ENCODE measurements at places on chromosomes 7 and 10.

DNA sequence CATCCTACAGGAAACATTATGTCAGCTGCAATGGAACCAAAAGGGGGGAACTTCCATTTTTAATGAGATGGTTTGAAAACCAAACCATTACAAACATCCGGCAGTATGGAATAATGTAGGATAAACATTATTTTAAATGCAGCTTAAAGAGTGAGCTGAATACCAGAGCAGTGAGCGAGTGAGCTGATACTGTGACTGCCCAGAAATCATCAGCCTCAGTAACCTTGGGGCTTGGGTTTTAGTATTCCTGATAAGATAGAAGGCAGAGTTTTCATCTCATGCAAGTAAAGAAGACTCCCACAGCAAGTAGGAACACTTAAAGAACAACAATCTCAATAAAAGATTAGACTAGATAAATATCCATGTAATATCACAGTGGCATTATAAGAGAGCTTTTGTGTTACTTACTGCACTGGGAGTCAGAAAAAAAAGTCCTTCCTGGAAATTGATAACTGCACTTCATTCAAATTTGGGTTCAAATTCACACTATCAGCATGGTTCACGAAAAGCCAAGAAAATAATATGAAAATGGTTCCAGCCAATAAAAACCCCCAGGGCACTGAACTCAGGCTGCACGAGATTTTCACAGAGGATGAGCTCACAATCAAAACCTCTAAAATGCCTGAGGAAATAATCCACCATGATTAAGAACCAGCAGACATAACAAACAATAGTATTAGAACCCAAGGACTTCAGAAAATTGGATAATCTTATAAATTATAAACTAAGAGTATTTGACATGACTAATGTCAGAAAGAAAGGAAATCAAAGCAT is 115.7 kb downstream of the MTPAP start:
- DNase-seq, result no peak

- no peak for DNase-seq
Measured at GRCh38 chr10:114577133-114577532, 80.9 kb downstream of the ABLIM1 start.

GRCh38 chr10:1003884-1004670 is 15.8 kb downstream of the GTPBP4 start:
- DNase-seq, result no peak

DNA sequence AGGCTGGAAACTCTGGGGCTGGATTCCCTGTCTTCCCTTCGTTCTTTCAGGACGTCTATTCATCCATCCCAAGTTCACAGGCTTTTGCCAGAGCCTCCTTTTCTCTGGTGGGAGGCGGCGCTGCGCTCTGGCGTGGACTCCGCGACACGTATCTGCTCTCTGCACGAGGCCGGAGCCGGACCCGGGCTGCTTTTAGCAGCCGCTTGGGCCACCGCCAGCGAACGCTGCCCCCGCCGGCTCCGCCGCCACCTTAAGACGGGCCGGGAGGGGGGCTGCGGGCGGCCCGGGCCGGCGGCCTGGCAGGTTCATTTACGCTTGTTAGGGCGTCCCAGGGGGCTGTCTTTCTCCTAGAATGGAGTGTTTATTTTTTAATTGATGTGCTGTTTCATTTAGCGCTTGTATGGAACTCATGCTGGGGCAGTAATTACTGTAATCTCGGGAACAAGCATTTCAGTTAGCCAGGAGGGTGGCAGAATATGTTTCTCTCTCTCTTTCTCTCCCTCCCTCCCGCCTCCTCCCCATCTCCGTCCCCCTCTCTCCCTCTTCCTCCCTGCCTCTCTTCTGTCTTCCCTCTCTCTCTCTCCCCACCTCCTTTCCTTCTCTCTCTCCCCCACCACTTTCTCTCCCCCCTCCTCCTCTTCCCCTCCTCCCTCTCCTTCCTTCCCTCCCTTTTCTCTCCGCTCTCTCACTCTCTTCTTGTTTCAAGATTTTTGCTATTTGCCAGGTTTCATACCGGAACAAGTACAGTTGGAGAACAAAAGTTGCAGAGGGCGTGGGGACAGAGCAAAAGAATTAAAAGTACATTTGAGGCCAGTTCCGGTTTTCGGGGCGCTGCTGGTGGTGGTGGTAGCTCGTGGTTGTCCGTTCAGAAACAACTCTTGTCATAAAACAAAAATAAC is 1.3 kb upstream of the FZD8 start:
- DNase-seq, result no peak

DNA sequence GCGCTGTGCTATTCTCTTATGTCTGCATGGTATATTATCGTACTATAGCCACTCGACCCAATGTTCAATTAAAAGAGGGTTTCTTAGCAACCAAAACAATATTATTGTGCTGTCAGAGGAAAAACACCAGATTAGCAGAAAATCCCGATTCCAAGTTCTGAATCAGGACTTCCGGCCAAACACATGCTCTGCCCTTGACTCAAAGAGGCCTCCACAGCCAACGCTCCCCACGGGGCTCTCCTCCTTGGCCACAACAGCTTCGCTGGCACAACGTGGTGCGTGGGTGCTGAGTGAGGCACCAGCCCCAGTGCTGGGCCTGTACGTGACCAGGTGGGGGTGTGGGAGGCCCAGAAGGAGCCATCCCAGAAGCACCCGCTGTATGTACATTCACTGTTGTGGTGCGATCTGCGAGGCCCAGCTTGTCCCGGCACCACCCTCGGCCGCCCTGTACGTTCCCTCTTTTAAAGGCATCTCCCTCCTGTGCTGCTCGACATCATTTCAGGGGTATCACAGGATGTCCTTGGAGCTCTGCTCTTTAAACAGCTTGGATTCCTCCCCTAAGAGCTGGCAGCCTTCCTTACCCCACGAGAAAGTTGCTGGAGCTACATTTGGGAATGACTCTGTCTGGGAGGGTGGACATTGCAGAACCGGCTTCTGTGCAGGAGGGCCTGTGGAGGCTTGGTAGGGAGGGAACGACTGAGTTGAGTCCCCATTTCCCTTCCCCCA is 736.2 kb downstream of the PARD3 start:
- DNase-seq, result no peak

DNA sequence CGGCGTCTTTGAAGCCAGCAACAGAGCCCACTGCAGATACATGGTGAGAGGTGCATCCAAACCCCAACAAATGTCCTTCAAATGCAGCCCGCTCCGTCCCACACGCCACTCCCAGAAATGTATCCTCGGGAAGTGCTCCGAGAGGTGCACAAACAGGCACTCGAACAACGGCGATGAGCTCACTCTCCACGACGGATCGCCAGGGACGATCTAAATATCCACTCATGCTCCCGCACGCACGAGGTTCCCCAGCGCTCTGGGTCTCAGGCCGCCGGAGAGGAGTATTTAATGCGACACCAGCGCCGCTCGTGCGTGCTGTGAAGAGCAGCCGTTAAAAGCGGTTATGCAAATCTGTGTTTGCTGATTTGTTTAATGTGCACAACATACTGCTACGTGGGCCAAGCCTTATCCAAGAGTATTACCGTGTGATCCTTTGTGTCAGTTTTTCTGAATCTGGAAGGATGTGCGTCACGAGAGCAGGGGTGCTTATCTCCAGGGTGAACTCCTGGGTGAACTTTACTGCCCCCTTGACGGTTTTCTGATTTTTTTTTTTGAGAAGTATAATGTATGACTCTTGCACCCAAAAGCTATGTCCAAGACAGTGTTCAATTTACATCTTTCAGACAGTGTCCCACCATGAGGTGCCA is 48.5 kb upstream of the PPP2R2D start:
- DNase-seq, result no peak

GRCh38 chr10:119177708-119178371 is 772 bp downstream of the PRDX3 start:
- DNase-seq, result no peak

GRCh38 chr7:94481279-94481678 is 28.3 kb upstream of the CASD1 start:
- no peak for DNase-seq
